Panc1 (cell line): ENCODE measurements at places on chromosomes 1 and 21. TPM values are rescaled to one million over a fixed set of nuclear protein-coding genes. Genes with fewer than 3 reads are reported as not detected.

The SELL gene
- total RNA-seq: 0.31 TPM

The CLK2 gene
- 43.6 TPM for total RNA-seq

The HTR6 gene
- 0.10 TPM for total RNA-seq

The SYT6 gene
- not detected for total RNA-seq

The SLAMF7 gene
- total RNA-seq: 0.21 TPM

The P3H1 gene
- 84.8 TPM for total RNA-seq

The CRYAA gene
- 2.1 TPM for total RNA-seq

The PTAFR gene
- total RNA-seq: 0.13 TPM

The ATP6V1G3 gene
- total RNA-seq: not detected

The MYBPH gene
- total RNA-seq: not detected

The NPR1 gene
- total RNA-seq: 0.36 TPM
